Central memory CD8-positive, alpha-beta T cell (primary cell): ENCODE measurements at places on chromosomes 16 and 17.

GRCh38 chr16:57614536-57614935, 13.9 kb upstream of the ADGRG1 start:
- no peak for DNase-seq

DNA sequence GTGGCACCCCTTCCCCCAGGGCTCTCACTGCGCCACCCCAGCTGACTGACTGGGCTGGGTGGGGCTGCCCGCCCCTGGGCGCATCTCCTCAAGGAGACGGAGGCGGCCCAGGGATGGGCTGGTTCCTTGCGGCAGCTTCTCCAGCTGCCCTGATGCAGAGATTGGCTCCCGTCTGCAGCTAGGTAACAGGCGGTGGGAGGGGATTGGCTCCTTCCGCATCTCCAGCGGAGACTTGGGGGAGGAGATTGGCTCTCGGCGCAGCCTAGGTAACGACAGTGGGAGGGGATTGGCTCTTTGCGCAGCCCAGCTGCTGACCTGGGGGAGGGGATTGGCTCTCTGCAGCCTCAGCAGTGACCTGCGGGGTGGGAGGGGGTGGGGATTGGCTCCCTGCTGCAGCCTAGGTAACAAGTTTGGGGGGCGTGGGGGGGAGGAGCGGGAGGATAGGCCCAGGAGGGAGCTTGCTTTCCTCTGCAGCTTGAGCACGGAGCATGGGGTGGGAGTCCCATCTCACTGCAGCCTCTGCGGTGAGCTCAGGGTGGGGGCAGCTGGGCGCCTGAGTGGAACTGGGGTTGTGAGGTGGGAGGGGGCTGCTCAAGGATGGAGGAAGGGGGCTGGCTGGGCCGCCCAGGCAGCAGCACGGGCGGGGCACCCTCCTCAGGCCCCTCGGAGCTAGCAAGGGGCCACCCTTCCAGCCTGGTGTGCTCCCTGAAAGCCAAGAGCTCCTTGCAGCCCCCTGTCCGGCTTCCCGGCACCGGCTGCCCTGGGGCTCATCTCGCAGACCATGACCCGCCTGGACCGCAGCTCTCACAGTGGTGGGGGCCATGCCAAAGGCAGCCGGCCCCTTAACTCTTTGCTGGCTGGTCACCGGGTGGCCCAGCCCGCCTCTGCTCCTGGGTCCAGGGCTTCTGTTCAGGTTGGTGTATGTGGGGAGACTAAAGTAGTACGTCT, 6.4 kb downstream of the NFE2L1 start:
- no peak for DNase-seq

DNA sequence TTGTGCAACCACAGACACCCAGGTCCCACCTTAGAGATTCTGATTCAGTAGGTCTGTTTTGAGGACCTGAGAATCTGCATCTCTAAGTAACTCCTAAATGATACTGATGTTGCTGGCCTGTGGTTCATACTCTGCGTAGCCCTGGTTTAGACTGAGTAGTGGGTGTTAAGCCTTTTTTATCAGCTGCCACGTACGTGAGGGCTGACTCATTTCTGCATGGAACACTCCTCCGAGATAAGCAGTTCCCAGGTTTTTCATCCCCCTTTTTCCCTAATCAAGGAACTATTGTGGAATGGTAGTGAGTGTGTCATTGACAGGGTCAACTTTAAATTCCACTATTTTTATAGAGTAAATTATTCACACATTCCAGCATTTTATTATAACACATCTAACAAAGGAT, 26.1 kb downstream of the CDRT4 start:
- DNase-seq, result no peak

GRCh38 chr17:44972953-44973352, 4.8 kb upstream of the C1QL1 start:
- no peak for DNase-seq

- DNase-seq, result no peak
Measured at GRCh38 chr16:55906123-55906522, 30.9 kb upstream of the CES5A start.

GRCh38 chr16:3119286-3119685, 6.9 kb downstream of the ZNF205 start:
- no peak for DNase-seq

GRCh38 chr16:23367564-23367963, 65.5 kb downstream of the SCNN1B start:
- DNase-seq, result no peak

- DNase-seq, result no peak
Measured at GRCh38 chr16:22942811-22943210, 128.8 kb downstream of the HS3ST2 start.

DNA sequence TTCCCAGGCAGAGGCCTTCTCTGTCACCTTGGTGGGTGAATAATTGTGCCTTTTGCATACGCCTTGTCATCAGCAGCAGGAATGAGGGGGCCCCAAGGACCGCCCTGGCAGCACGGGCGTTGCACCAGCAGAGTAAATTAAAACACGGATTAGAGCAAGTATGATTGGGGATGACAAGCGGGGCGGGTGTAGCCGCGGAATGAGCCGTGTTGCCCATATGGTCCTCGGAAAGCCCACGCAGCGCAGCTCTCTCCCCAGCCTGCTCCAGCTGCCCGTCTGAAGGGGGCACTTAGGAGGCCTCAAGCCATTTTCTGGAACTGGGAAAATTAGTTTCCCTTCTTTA, 299.4 kb upstream of the IRX3 start:
- DNase-seq, result no peak

DNA sequence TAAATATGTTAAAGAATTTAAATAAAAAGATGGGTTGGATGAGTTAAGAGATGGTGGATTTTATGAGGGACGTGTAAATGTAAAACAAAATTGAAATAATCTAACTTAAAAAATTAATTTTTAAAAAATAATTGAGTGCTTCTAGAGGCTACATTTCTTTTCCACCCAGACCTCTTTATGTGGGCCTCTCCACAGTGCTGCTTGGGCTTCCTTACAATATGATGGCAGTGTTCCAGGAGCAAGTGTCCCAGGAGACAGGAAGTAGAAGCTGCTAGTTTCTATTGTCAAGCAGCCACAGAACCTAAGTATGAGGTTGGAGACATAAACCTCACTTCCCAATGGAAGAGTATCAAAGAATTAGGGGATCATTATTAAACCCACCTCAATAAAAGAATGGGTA, 205.7 kb upstream of the CPHXL start:
- DNase-seq, result no peak

- no peak for DNase-seq
Measured at GRCh38 chr17:42002792-42003301, 14.4 kb downstream of the DNAJC7 start.

GRCh38 chr17:69434164-69434579, 19.7 kb downstream of the MAP2K6 start:
- DNase-seq, result no peak

DNA sequence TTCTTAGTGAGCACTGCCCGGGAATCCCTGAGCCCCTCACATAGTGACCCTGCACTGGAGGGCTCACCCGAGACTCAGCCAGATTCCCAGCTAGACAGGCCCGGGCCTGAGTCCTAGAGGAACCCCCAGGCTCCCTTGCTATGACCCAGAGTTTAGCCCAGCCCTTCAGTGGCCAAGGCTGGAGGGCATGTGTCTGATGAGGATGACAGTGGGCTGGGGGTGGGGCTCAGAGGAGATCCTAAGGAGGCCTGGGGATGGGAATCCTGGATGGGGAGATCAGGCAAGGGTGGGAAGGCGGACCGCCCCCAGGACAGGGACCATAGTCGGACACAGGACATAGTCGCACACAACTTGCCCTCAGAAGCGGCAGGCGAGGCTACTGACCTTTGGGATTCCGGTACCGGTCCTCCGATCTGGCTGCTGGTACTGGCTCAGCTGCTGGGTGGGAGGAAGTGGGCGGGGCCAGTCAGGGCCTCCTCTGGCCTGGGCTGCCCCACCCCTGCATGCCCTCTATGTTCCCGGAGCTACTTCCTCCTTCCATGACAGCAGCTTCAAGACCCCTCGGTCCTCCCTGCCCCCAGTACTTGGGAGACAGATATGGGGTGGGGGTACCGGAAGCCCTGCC, 1.1 kb downstream of the CD79B start:
- DNase-seq, result no peak

DNA sequence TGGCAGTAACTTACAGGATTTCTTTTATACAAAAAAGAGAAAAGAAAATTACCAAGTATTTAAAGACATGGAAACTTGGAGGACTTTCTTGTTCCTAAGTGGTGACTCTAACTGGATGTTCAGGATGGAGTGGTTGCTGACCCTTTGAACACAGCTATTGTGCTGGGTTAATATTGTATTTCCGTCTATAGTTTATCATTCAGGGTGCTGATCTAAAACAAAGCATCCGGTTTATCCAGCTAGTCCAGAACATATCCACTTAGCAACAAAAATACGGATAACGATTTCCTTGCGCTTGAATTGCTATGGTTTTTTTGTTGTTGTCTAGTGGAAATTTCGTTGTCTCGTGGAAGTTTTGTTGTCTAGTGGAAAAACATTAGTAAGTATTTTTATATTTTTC, 38.2 kb downstream of the SNTB2 start:
- no peak for DNase-seq

- DNase-seq, result no peak
Measured at GRCh38 chr17:72724267-72724666, 368.2 kb downstream of the SLC39A11 start.

- DNase-seq, result no peak
Measured at GRCh38 chr17:45284176-45285140, 22.6 kb upstream of the SPATA32 start.

GRCh38 chr16:4317532-4318450, 1.9 kb downstream of the GLIS2 start:
- no peak for DNase-seq

- no peak for DNase-seq
Measured at GRCh38 chr16:19578378-19578971, 23.0 kb downstream of the VPS35L start.

DNA sequence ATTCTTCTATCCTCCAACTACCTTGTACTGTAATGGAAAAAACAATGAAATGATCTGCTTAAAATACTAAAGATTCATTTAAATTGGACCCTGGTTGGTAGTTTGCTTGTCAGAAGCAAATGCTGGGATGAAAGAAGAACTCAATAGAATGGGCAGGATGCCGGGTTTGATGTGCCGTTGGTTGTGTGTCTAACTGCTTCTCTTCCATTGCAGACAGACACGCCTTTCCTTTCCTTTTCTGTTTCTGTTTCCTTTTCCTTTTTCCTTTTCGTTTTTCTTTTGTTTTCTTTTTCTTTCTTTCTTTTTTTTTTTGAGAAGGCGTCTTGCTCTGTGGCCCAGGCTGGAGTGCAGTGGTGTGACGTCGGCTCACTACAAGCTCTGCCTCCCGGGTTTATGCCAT, 64.6 kb downstream of the PLCG2 start:
- DNase-seq, result no peak

- no peak for DNase-seq
Measured at GRCh38 chr16:10613785-10614485, 33.5 kb upstream of the EMP2 start.

DNA sequence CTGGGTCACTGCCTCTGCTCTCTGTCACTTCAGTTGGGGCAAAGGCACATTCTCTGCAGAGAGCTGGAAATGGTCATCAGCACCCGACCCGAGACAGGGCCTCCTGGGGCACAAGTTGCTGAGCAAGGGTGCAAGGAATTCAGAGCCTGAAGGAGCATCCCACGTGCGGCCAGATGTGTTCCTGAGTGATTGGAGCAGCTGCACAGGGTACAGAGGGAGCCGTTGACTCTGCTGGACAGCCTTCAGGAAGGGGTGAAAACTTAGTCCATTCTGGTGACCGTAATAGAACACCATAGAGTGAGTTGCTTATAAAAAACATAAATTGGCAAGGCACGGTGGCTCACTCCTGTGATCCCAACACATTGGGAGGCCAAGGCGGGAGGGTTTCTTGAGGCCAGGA, 106.8 kb downstream of the CCDC182 start:
- no peak for DNase-seq

- no peak for DNase-seq
Measured at GRCh38 chr16:52212841-52213240, 334.1 kb downstream of the TOX3 start.

- DNase-seq, result no peak
Measured at GRCh38 chr17:33550261-33550660, 257.2 kb upstream of the ASIC2 start.

GRCh38 chr16:54066451-54067105, 220.0 kb downstream of the IRX3 start:
- DNase-seq, result no peak

- no peak for DNase-seq
Measured at GRCh38 chr17:33040461-33040860, 48.8 kb downstream of the SPACA3 start.

DNA sequence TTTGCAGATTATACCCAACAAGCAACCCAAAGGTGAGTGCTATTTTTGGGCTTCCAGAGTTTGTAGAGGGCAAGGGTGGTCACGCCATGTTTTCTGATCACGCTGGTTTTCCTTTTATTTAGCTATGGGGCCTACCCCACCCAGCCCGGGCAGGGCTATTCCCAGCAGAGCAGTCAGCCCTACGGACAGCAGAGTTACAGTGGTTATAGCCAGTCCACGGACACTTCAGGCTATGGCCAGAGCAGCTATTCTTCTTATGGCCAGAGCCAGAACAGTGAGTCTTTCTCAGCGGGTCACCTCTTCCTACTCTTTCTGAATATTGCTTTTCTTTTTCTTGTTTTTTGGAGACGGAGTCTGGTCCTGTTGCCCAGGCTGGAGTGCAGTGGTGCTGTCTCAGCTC, 2.5 kb downstream of the FUS start:
- DNase-seq, result no peak

DNA sequence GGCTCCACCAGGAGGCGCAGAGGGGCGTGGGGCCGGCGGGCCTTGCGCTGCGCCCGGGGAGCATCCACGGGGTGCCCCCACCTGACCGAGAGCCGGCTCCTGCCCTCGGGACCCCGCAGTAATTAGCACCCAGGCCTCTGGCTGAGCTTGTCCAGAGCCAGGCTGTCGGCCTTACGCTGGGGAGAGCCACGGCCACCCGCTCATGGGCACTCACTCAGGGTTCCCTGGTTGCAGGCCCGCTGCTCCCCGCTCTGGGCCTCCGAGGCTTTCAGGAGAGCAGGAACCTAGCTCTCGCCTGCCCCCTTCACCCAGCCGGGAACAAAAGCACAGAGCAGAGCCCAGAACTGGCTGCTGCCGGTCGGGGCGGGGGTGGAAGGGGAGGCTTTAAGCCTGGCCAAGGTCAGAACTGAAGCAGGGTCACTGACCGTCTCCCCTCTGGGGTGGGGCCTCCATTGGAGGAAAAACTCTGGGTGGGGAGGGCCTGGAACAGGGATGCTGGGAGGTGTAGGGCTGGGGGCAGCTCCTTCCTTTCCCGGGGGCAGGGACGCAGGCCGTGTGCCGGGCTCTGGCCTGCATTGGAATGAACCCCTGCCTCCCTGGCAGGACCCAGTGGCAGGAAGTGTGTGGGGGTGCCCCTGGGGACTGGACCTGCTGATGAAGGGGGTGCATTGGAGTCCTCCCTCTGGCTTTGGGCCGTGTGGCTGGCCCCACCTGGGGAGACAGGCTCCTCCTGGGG, 12.3 kb downstream of the GLIS2 start:
- DNase-seq, result peak; percentile 24

DNA sequence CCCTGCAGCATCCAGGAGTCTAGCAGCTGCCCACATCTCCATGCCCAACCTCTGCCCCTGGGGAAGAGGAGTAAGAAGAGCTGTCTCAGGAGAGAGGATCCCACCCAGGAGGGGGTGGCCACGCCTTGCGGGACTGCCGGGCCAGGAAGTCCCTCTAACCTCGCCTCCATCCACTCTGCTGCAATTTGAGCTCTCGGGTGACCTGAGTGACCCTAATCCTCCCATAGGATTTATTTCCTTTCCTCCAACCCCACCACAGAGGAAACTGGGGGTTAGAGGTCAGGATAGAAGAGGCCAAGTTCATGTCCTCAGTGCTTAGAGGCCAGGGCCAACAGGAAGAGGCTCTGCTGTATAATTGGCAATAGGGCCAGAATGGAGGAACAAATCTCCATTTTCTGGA, 22.6 kb upstream of the NGFR start:
- no peak for DNase-seq

- no peak for DNase-seq
Measured at GRCh38 chr17:28612531-28612930, 1.5 kb downstream of the RSKR start.

GRCh38 chr17:21304091-21304490, 19.6 kb downstream of the MAP2K3 start:
- no peak for DNase-seq
